ENCODE measurements at places on chromosomes 1 and 21. TPM values are rescaled to one million over a fixed set of nuclear protein-coding genes. Genes with fewer than 3 reads are reported as not detected.

DNA sequence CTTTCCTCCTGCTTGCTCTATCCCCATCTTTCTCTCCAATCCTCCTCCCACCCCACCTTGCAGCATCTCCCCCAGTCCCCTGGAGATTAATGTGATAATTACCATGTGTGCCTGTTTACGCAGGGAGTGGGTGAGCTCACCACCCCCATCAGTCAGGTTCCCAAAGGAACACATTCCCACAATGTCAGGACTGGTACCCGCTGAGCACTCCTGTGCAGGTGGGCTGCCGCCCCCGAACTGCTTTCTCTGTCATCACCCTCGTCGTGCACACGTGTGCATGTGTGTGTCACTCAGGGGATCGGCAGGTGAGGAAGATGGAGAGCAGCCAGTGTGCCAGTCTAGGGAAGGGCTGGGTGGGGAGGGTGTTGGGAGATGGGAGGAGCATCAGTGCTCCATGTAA is 163.4 kb downstream of the CACNA1E start:
- peaks cover 39% of the 10 kb centered on the region for H3K27me3 ChIP-seq
- no peak for DNase-seq
- H3K27ac ChIP-seq: no peak overlapping the region
- H3K4me3 ChIP-seq: no peak overlapping the region
- H3K4me1 ChIP-seq: no peaks in the 10 kb centered on the region

DNA sequence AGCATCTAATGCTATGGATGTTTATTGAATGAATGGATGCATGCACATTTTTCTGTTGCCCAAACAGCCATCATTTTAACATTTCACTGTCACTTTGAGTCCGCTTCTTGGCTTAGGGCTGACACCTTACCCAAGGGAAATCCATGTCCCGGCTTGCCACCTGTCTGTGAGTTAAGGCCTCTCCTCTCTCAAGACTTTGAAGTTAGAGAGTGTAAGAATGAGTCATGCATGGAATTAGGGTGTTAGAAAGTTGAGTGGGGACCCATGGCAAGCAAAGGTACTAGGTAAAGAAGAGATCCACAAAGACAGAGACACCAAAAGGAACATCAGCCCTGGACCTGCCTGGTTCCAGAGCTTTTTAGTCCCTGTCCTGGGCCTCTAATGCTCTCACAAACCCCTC is 35.1 kb downstream of the ATP1A1 start:
- no peak overlapping the region for H3K27ac ChIP-seq
- H3K36me3 ChIP-seq: peaks cover 80% of the 10 kb centered on the region
- no peaks in the 10 kb centered on the region for H3K27me3 ChIP-seq
- peaks cover 24% of the 10 kb centered on the region for H3K4me1 ChIP-seq
- no peak overlapping the region for H3K4me3 ChIP-seq

DNA sequence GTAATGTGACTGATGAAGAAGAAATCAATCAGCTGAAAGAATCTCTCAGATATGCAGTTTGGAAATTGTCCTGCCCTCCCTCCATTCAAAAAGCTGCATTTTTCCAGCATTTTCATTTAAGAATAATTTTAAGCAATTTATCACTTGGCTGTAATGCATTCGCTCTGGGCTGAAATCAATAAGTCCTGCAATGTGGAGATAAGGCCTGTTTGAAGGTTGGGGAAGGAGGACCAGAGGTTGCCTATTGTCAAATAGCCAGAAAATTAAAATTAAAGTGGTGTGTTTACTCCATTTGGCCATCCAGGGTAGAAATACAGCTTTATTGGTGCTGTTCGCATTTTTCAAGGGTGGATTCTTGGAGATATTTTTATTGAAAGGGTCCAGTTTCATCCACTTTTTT is 187.6 kb upstream of the NFIA start:
- H3K27me3 ChIP-seq: no peaks in the 10 kb centered on the region
- H3K4me1 ChIP-seq: no peaks in the 10 kb centered on the region
- H3K4me3 ChIP-seq: no peak overlapping the region
- no peak overlapping the region for H3K27ac ChIP-seq

DNA sequence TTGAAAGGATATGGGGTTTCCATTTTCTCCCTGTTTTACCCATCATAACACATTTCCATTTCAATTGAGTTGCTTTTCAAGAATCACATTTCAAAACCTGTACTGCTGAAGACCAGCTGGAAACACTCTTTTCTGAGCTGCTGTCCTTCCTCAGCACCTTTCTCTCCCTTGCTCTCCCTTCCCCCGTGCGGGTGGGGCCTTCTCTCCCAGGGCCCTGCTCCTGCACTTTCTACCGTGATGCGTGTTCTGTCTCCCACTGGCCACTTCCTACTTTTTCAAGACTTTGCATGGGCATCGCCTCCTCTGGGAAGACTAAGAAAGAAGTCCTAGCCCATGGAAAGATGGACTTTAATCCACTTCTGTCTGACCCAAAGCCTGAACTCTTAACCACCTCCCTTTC is 390.4 kb downstream of the PTPRU start:
- no peak overlapping the region for H3K4me3 ChIP-seq
- no peak for DNase-seq
- no peak overlapping the region for H3K27ac ChIP-seq
- H3K27me3 ChIP-seq: peaks cover 5% of the 10 kb centered on the region
- H3K36me3 ChIP-seq: no peaks in the 10 kb centered on the region
- H3K4me1 ChIP-seq: no peaks in the 10 kb centered on the region

DNA sequence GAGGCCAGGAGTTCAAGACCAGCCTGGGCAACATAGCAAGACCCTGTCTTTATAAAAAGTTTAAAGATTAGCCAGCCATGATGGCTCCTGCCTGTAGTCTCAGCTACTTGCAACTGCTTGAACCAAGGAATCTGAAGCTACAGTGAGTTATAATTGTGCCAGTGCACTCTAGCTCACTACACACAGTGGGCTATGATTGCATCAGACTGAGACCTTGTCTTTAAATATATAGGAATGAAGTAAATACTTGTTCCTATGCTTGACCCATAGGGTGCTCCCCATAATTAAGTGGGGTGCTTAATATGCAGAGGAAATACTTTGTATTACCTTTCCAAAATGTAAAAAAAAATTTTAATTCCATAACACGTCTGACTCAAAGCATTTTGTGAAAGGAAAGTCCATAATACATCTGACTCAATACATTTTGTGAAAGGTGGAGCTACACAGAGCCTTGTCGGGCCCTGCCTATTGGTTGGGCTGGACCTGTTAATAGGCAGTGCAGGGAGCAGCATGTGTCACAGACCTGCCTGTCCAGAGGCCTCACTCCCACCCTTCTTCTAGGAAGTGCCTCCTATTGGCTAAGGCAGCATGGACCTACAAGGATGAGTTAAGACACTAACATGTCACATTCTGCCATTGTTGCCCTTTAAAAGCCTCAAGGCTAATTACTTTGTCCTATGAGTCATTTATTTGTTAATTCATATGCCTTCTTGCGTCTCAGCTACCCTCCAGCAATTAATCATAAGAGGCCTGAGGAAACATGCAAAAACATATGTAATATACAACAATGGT is 33.6 kb downstream of the CD58 start:
- H3K27me3 ChIP-seq: no peaks in the 10 kb centered on the region
- no peak overlapping the region for H3K4me3 ChIP-seq
- H3K36me3 ChIP-seq: no peaks in the 10 kb centered on the region
- H3K4me1 ChIP-seq: no peaks in the 10 kb centered on the region
- H3K27ac ChIP-seq: peak overlapping the region; percentile 21

DNA sequence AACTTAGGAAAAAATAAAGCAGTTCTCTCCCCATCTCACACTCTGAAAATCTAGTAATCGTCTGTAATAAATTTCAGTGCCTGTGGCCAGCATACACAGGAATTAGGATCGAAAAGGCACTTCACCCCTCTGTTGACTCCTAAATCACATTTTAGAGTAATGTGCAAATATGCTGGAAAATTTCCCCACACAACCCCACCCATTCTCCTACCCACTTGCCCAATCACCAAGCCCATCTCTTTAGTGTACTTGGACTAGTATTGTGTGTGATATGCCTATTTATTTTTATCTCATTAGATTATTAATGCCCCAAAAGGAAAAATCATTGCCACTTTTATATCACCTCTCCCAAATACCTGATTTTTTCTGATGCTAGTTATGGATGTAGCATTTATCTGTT is 323.3 kb downstream of the ASTN1 start:
- no peak for DNase-seq
- H3K27ac ChIP-seq: no peak overlapping the region
- no peak overlapping the region for H3K4me3 ChIP-seq
- no peaks in the 10 kb centered on the region for H3K36me3 ChIP-seq

DNA sequence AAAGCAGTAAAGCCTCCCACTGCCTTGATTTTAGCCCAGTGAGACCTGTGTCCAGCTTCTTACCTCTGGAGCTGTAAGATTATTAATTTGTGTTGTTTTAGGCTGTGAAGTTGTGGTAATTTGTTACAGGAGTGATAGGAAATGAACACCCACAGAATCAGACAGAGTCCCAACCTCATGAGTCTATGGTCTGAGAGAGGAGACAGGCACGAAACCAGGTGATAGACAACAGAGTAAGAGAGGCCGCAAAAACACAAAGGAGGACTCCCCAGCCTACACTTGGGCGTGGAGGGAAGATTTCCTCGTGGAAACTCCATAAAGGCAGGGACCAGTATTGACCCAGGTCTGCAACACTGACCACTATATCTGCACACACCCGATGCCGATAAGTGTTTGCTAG is 234.6 kb upstream of the JUN start:
- no peaks in the 10 kb centered on the region for H3K27me3 ChIP-seq
- H3K4me1 ChIP-seq: peaks cover 9% of the 10 kb centered on the region
- no peak for DNase-seq
- no peaks in the 10 kb centered on the region for H3K36me3 ChIP-seq

DNA sequence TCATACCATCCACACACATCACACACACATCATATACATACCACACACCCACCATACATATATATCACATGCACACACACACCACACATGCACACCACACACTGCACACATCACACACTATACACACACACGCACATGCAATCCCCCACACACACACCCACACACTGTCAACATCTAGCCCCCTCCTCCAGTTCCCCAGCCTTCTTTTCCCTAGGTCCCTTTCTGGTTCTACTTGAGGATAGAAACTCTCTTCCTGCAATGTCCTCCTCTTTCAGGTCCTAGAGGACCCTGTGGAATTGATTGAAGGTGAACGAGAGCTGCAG is 4.3 kb downstream of the CASQ1 start:
- H3K27ac ChIP-seq: no peak overlapping the region
- no peak for DNase-seq
- no peaks in the 10 kb centered on the region for H3K27me3 ChIP-seq
- no peaks in the 10 kb centered on the region for H3K4me1 ChIP-seq

GRCh38 chr1:8639148-8639547 is 178.3 kb downstream of the RERE start:
- peaks cover 42% of the 10 kb centered on the region for H3K4me1 ChIP-seq
- DNase-seq: no peak
- H3K27ac ChIP-seq: no peak overlapping the region
- peaks cover under 1% of the 10 kb centered on the region for H3K36me3 ChIP-seq
- H3K4me3 ChIP-seq: no peak overlapping the region

- H3K4me1 ChIP-seq: peaks cover 20% of the 10 kb centered on the region
- H3K27me3 ChIP-seq: no peaks in the 10 kb centered on the region
Observed at GRCh38 chr1:172125812-172126430, 284.6 kb downstream of the DNM3 start.

GRCh38 chr1:185337246-185337645 is 20.2 kb upstream of the IVNS1ABP start:
- no peak overlapping the region for H3K4me3 ChIP-seq
- DNase-seq: no peak
- peaks cover 4% of the 10 kb centered on the region for H3K4me1 ChIP-seq
- no peaks in the 10 kb centered on the region for H3K36me3 ChIP-seq
- no peak overlapping the region for H3K27ac ChIP-seq

DNA sequence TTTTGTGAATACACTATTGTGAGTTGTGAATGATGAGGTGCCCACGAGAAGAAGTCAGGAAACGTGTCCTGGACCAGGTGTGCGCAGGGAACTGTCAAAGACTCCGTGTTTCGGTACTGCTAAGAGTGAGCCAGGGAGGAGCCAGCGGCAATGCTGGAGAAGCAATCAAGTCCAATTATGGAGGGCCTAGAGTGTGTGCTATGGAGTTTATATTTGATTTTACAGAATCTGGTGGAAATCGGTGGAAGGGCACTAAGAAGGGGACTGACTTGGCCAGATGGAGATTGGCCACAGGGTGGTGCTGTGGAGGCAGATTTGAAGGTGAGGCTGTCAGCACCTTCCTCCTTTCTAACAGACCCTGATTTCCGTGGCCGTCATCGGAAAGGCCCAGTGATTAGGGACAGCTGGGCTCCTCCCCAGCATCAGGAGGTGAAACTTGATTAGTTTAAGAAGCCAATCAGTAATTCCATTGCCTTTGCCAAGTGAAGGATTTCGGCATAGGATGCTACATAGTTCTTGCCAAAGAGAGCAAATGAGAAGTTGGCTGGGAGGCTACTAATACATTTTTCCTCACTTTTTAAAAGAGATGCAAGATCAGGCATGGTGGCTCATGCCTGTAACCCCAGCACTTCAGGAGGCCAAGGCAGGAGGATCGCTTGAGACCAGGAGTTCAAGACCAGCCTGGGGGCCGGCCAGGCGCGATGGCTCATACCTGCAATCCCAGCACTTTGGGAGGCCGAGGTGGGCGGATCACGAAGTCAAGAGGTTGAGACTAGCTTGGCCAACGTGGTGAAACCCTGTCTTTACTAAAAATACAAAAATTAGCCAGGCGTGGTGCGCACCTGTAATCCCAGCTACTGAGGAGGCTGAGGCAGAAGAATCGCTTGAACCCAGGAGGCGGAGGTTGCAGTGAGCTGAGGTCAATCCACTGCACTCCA is 7.0 kb downstream of the PTCH2 start:
- no peaks in the 10 kb centered on the region for H3K27me3 ChIP-seq
- H3K4me3 ChIP-seq: no peak overlapping the region
- DNase-seq: peak; percentile 82
- no peak overlapping the region for H3K27ac ChIP-seq
- H3K36me3 ChIP-seq: no peaks in the 10 kb centered on the region

GRCh38 chr21:44805226-44805625 is 3.6 kb upstream of the UBE2G2 start:
- no peak overlapping the region for H3K4me3 ChIP-seq
- no peak for DNase-seq
- peaks cover 11% of the 10 kb centered on the region for H3K4me1 ChIP-seq
- H3K27ac ChIP-seq: no peak overlapping the region
- no peaks in the 10 kb centered on the region for H3K27me3 ChIP-seq

GRCh38 chr1:101363891-101364318 is 127.1 kb downstream of the S1PR1 start:
- no peaks in the 10 kb centered on the region for H3K36me3 ChIP-seq
- H3K27ac ChIP-seq: no peak overlapping the region
- H3K27me3 ChIP-seq: no peaks in the 10 kb centered on the region
- no peak for DNase-seq
- no peaks in the 10 kb centered on the region for H3K4me1 ChIP-seq
- H3K4me3 ChIP-seq: no peak overlapping the region

GRCh38 chr1:236393681-236394481 is at the start of gene EDARADD:
EDARADD (plus strand) TSS chr1:236394286; CDS start chr1:236394445, 159 bp downstream.
- DNase-seq: no peak
- no peaks in the 10 kb centered on the region for H3K4me1 ChIP-seq
- peak within 1 kb of the TSS; percentile 55 for H3K4me3 ChIP-seq
- H3K36me3 ChIP-seq: no peaks in the 10 kb centered on the region
- peaks cover 8% of the 10 kb centered on the region for H3K27me3 ChIP-seq

- no peaks in the 10 kb centered on the region for H3K36me3 ChIP-seq
- no peak overlapping the region for H3K27ac ChIP-seq
- H3K4me1 ChIP-seq: no peaks in the 10 kb centered on the region
- DNase-seq: peak; percentile 10
- H3K27me3 ChIP-seq: no peaks in the 10 kb centered on the region
Observed at GRCh38 chr1:234409328-234409727, 36.1 kb downstream of the COA6 start.

Gene ORC1
- total RNA-seq: 50.4 TPM

Gene OR2W3
- total RNA-seq: not detected

Gene SELL
- total RNA-seq: not detected

Gene DCST1
- total RNA-seq: not detected

Gene CRABP2
- total RNA-seq: 1.1 TPM
